ENCODE measurements at places on chromosomes 4 and X. TPM values are rescaled to one million over a fixed set of nuclear protein-coding genes. Genes with fewer than 3 reads are reported as not detected.
A peak's percentile ranks its signal among the peaks of the same experiment; 100 is the strongest.

DNA sequence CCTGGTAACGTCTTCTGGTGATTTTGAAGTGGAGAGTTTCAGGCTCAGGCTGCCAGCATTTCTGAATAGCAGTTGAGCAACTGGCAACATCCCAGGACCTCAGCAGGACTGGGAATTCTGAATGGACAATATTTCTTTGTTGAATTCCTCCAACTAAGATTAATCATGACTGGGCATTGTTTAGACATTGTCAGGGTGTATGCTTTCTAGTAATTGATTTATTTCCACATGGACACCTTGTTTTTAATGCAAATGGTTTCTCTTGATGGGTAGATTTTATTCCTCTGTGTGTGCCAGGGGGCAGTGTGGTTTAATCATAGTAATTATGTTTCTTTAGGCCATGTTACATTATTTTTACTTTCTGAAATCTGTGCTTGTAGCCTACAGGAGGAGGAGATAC lies 1004.7 kb upstream of the LCORL start:
- DNase-seq = no peak

Gene CDKL2
- 0.35 TPM for total RNA-seq

Gene NPNT
- total RNA-seq = not detected

DNA sequence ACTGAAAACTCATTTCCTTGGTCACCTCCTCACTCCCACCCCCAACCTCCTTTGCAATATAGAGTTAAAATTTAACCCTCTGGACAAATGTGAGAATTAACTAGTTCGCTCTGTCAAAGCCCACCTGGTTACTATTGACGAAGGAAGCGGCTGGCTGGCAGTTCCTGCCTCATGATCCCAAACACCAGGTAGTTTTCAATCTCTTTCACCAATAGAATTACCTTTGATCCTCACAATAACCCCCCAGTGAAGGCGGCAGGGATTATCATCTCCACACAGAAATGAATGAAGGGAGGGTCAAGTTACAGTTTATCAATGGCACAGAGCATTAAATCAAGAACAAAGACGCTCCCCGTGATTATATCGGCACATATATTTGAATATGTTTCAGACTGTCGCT lies 65.7 kb upstream of the TTC29 start:
- DNase-seq = no peak

GRCh38 chr4:112674376-112674775 lies 37.4 kb downstream of the LARP7 start:
- DNase-seq = no peak

DNA sequence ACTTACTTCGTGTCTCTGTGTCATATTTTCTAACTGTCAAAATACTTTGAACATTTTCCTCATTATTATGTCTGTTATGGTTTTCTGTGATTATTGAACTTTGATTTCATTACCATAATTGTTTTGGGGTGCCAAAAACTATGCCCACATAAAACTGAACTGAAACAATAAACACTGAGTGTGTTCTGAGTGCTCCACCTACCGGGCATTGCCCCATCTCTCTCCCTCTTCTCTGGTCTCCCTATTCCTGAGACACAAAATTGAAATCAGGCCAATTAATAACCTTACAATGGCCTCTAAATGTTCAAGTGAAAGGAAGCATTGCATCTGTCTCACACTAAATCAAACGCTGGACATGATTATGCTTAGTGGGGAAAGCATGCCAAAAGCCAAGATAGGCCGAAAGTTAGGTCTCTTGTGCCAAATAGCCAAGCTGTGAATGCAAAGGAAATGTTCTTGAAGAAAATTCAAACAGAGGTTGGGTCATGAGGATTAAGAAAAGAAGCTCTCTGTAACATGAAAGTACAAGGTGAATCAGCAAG lies 972.3 kb downstream of the PCDH7 start:
- DNase-seq = no peak

Gene SNCA
- total RNA-seq = 1.4 TPM

Gene PGAM4
- total RNA-seq = not detected

DNA sequence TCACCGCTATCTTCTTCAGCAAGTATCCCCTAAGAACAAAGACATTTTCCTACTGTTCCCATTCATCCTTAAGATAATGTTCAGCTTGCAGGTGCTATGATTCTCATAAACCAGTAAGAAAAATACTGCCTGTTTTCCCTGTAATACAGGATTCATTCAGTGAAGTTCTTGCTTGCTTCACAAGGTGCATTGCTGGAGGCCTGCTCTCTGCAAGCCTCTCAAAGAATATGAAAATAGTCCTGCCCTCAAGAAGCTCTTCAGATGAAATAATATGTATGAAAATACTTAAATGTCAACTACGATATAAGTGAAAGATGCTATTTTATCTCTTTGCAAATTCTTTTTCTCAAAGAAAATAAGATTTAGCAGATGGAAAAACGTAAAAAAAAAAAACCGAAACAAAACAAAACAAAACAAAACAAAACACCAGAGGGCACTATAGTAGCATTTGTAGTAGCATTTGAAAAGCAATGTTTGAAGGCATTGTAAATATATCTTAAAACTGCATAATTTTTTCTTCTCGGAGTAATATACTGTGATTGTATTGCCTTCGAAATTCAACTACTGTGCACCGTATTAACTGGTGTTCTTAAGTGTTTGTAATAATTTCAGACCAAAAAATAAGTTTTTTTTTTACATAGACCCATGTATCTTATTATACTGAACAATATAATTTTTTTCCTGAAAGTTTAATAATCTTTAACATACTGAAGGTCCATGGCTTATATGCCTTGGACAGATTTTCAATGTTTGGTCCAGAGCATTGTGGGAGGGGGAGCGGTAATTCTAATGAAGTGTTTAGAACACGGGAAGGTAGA lies 26.0 kb downstream of the ADH4 start:
- no peak for DNase-seq

- peak; percentile 39 for DNase-seq
Measured at GRCh38 chr4:82865592-82865991, 25.4 kb downstream of the SEC31A start.

DNA sequence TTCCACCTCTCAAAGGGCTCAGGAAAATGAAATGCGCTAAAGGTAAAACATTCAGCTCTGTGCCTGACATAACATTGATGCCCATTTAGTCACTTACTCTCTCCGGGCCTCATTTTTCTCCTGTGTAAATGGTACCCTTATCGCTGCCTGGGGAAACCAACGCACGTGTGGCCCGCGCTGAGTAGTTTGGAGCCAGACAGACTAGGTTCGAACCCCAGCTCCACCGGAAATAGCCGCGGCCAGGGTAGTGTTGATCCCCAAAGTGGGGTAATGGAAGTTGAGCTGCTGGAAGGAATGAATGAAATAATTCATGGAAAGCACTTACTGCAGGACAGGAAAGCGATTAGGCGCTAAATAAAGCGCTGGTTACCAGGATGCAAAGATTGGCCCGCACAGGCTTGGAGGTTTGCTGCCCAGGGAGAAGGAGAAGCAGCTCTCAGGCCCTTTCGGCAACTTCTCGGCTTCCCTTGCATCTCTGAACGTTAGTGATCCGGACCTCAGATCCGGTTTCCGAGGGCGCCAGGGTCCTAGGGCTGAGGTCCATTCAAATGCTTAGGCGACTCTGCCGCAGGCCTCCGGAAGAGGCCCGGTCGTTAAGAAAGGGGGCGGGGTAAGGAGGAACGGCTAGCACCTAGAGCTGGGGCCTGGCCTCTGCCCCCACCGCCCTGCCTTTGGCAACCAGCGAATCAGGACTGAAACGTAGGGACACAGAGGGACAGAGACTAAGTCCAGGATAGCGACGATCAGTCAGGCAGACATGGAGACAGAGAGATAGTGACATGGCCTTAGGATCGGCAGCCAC lies 13.3 kb downstream of the NKX3-2 start:
- DNase-seq = no peak

GRCh38 chr4:173334891-173335752 lies 964 bp upstream of the HMGB2 start:
- peak; percentile 52 for DNase-seq

GRCh38 chr4:166655231-166655630 lies 579.1 kb downstream of the SPOCK3 start:
- no peak for DNase-seq

Gene IKBKG
- 44.7 TPM for total RNA-seq

Data from CD4-positive, alpha-beta memory T cell (primary cell).